ENCODE measurements at places on chromosomes 11 and 22. TPM values are rescaled to one million over a fixed set of nuclear protein-coding genes. Genes with fewer than 3 reads are reported as not detected.

MRPL48 gene
- 29.4 TPM for polyA plus RNA-seq

SAA1 gene
- polyA plus RNA-seq: not detected

DRICH1 gene
- 0.14 TPM for polyA plus RNA-seq

OR51I1 gene
- polyA plus RNA-seq: not detected

DNA sequence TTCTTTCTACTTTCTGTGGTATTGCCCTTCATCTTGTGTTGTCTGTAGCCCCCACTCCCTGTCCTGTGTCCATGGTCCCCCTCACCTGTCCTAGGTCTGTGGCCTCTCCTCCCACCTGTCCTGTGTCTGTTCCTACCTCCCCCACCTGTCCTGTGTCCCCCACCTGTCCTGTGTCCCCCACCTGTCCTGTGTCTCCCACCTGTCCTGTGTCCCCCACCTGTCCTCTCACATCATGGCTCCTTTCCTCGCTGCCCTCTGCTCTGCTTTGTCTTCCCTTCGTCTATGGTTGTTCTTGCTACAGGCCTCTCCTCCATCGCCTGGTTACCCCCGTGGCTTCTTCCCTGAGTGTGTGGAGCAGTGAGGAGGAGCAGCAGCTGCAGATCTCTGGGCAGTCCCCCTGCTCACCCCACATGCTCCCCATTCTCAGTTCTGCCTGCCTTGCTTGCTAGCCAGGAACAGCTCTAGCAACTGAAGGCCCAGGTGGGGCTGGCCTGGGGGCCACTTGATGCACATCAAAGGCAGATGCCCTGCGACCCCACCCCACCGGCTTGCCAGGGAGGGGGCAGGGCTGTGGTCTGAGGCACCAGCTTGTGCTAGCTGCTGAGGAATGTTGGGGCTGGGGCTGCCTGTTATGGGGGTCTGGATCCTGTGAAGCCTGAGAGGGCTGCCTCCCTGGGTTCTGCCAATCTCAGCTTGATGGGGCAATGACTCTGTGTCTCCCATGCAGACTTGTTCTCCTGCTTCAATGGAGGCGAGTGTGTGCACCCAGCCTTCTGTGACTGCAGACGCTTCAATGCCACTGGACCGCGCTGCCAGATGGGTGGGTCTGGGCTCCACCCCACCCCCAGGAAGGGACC lies 5.6 kb downstream of the OTOG start:
- H3K27me3 ChIP-seq: peaks cover 9% of the 10 kb centered on the region
- peak; percentile 14 for DNase-seq
- H3K36me3 ChIP-seq: no peaks in the 10 kb centered on the region
- H3K4me3 ChIP-seq: no peak overlapping the region

DNA sequence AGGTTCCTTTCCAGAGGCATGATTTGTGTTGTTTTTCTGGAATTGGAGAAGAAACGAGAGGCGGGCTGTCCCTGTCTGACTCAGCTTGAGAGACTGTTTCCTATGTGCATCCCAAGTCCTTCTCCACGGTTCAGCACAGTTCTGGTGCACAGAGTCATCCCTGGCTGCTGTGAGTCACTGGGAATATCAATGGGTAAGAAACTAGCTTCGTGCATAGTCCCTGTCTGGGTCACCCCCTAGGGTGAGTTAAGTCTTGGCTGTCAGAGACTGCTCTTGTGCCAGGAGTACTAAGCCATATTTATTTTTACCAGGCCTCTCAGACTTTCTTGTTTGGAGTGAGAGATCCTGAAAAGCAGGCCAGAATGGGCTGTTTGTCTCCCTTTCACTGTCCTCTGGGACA lies 2.4 kb upstream of the LRP4 start:
- no peak overlapping the region for H3K4me3 ChIP-seq
- no peaks in the 10 kb centered on the region for H3K36me3 ChIP-seq
- peaks cover 4% of the 10 kb centered on the region for H3K4me1 ChIP-seq

DNA sequence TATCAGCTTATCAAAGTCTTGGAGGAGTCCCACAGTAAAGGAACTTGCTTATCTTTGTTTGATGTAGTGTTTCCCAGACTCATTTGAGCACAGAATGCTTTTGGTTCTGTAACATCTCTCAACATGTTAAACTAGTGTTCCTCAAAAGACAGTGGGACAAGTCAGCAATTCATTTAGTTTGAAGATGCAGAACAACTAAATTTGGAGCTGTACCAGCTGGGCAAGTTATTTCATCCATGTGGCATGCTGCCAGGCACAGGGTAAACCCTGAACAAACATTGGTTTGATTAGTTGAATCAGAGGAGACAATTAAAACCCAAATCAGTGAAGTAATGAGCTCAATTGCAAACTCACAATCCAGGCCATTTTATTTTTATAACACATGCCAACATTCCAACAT lies 141.2 kb downstream of the CSNK2A3 start:
- no peak overlapping the region for H3K27ac ChIP-seq
- no peaks in the 10 kb centered on the region for H3K36me3 ChIP-seq
- H3K27me3 ChIP-seq: peaks cover 41% of the 10 kb centered on the region
- H3K4me1 ChIP-seq: no peaks in the 10 kb centered on the region
- H3K4me3 ChIP-seq: no peak overlapping the region
- DNase-seq: no peak

DNA sequence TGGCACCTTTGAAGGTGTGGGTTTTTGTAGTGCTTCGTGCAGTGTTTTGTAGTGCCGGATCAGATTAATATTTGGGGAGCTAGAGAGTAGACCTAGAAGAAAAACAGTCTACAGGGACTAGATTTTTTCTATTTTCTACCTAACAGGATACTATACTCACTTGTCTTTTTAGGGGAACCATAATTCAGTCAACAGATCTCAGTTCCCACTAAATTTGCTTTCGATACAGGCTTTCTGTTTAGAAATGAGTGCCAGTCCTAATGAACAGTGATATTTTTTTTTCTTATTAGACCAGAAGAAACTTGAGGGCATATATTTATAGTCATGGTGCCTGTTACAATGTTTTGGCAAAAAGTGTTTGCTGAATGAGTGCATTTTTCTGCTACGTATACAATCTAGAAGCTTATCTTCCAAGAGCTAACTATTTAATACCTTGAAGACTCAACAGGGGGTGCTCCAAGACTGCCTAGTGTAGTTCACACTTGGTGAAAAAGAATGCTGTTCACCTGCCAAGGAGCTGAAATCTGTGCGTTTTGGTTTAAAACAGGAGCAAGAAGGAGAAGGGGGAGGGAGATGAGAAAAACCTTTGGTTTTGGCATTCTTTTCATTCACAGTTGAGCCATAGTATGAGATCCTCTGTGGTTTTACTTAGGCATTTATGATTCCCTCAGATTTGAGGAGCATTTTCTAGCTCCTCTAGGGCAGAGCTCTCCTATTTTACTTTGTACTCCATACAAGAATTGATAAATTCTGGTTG lies 44.9 kb upstream of the VSTM5 start:
- no peak overlapping the region for H3K4me3 ChIP-seq
- no peaks in the 10 kb centered on the region for H3K4me1 ChIP-seq
- no peak overlapping the region for H3K27ac ChIP-seq

DNA sequence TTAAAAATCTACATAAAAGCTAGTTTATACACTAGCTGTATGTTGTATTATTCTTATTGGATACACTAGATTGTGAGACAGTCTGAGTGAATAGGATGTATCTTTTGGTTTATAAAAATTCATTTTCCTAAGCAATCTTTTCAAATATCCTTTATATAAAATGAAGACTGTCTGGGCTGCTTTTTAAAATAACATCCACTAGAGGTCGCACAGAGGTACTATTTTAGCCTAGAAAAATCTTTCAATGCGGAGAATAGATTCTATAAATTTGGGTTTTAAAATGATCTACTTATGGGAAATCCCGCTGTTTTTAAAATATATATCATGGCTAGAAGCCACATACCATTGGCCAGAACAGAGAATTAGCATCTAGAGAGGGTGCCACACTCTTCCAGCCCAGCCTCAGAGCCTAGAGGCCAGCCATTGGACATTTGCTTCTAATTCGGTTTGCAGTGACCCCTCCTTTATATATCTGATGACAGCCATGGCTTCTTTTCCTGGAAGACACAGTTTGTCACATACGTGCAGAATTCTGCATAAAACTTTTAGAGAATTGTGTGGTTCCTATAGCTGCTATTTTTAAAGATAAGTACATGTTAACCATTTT lies 7.3 kb downstream of the C11orf97 start:
- H3K4me1 ChIP-seq: peaks cover 2% of the 10 kb centered on the region
- H3K27me3 ChIP-seq: peaks cover 8% of the 10 kb centered on the region

DNA sequence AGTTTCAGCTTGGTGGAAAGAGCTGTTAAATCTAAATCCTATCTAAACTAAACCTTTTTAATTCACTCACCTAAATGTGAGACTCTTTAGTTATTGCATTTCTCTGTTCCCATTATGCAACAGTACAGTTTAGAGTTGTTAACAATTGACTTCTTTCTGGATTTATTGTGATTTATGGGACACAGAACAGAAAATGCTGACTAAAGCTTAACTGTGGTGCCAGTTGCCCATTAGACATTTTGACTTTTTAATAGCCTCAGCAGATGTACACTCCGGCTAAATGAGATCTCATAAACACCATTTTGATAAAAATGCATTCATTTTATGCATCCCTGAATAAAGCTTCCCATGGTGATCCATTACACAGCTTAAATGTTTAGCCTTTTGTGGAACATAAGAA lies 356.6 kb downstream of the CASP12 start:
- H3K36me3 ChIP-seq: no peaks in the 10 kb centered on the region
- no peaks in the 10 kb centered on the region for H3K4me1 ChIP-seq
- no peak for DNase-seq
- no peak overlapping the region for H3K4me3 ChIP-seq

DNA sequence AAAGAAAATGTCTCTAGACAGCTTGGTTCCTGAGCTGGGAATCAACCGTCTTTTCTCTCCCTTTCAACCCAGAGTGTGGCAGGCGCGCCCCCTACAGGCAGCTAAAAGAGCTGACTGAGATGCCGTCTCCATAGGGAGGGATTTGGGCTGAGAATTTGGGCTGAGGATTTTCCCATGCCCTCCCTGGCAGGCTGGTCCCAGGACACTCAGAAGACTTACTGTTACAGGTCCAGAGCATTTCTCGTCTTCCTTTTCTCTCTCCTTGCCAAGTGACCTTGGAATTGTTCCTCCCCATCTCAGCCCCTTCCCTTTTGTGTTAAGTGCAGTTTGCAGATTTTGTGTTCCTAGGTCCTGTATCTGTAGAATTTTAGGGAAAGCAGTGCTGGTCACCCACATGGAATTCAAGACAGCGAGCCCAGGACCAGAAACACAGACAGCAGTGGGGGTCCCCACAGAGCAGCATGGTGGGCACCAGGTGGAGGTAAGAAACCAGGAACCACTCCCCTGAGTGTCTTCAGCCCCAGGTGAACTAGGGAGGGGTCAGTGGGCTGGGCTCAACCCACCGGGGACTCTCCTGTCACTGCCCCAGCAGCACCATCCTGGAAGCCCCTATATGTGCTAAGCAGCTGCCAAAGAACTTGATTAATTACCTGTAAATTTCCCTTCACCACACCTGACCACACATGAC lies 9.9 kb upstream of the IGLL5 start:
- peak; percentile 45 for DNase-seq
- H3K27me3 ChIP-seq: peaks cover 6% of the 10 kb centered on the region
- no peak overlapping the region for H3K27ac ChIP-seq
- no peak overlapping the region for H3K4me3 ChIP-seq

- no peaks in the 10 kb centered on the region for H3K4me1 ChIP-seq
- H3K4me3 ChIP-seq: no peak overlapping the region
- no peak for DNase-seq
- H3K27me3 ChIP-seq: peaks cover 31% of the 10 kb centered on the region
These were observed 141.6 kb upstream of the CADM1 start for GRCh38 chr11:115645631-115646317.

DNA sequence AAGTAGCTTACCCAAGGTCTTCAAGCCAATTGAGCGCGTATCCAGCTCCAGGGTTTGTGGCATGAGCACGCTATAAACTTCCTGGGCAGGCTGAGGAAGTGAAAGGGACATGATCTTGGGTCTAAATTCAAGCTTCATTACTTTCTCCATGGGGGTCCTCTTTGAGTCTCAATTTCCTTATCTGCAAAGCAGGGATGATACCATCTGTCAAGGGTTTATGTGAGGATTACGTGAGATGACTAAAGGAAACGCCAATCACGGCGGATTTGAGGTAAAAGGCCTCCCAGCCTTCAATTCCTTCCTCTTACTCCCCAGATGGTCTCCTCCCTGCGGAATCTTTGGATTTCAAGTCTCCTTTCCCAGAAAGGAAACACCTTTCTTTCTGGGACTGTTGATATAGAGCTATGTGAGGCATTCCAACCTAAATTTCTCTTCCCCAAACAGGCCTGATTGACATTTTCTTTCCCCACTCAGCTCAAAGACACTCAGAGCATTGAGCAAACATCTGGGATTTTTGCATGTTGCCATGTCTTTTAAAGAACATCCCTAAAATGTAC lies 474.4 kb downstream of the INSC start:
- no peak overlapping the region for H3K27ac ChIP-seq
- DNase-seq: no peak
- H3K4me1 ChIP-seq: no peaks in the 10 kb centered on the region
- no peak overlapping the region for H3K4me3 ChIP-seq
- no peaks in the 10 kb centered on the region for H3K36me3 ChIP-seq

GRCh38 chr22:29044657-29045176 lies 16.9 kb downstream of the C22orf31 start:
- H3K27ac ChIP-seq: peak overlapping the region; percentile 67
- DNase-seq: peak; percentile 87
- peaks cover 13% of the 10 kb centered on the region for H3K36me3 ChIP-seq
- peaks cover 12% of the 10 kb centered on the region for H3K4me1 ChIP-seq
- H3K27me3 ChIP-seq: no peaks in the 10 kb centered on the region
- H3K4me3 ChIP-seq: no peak overlapping the region

DNA sequence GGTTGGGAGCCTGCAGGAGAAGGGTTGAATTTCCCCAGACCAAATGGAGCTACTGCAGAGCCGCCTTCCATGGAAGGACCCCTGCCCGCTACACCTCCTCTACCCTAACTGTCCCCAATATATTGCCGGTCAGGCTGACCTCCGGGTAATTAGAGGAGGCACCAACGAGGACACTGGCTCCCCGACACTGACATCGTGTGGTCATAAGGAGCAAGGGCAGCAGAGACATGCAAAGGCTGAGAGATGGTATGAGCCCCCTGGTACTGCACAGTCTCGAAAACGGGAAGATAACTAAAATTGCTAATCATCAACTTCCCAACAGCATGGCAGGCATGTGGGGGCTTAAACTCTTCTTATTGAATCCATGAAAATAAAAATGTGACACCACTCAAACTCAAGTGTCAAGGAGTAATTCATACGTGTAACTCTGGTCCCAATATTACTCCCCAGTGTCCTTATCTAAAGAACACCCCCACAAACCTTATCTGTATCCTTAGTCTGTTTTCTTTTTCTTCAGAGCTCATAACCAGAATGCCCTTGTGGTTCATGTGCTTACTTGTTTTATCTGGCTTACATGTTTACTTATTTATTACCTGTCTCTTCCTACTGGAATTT lies 4.4 kb downstream of the CAVIN3 start:
- DNase-seq: peak; percentile 65
- no peak overlapping the region for H3K27ac ChIP-seq
- peaks cover 6% of the 10 kb centered on the region for H3K36me3 ChIP-seq
- H3K27me3 ChIP-seq: no peaks in the 10 kb centered on the region

- peaks cover 29% of the 10 kb centered on the region for H3K27me3 ChIP-seq
- no peak for DNase-seq
- H3K36me3 ChIP-seq: no peaks in the 10 kb centered on the region
- H3K27ac ChIP-seq: no peak overlapping the region
These were observed 28.3 kb upstream of the ETS1 start for GRCh38 chr11:128615612-128616011.
